ENCODE measurements at places on chromosomes 1 and 21.

DNA sequence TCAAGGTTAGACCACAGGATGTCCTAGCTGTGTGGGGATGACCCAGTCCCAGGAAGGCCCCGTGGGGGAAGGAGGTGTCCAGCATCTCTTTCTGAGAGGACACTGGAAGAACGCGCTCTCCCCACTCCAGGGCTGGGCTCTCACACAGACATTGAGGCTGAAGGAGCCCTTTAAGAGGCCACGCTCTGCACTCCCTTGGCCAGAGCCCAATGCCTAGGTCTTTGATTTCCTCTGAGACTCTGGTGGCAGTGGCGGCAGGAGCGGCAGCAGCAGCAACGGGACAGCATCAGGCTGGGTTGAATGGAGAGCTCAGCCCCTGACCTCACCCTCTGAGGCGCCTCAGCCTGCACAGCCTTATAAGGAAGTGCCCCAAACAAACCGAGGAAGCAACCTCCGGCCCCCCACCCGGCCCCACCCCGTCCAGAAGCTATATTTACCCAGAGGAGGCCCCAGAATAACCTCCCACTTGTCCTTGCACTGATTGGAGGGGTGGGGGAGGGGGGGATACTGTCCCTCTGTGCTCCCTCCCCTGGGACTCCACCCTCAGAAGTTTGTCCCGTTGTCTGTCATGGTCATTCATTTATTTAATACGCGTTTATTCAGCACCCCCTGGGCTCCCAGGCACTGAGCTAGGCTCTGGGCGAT lies 12.3 kb downstream of the NES start:
- DNase-seq: no peak

DNA sequence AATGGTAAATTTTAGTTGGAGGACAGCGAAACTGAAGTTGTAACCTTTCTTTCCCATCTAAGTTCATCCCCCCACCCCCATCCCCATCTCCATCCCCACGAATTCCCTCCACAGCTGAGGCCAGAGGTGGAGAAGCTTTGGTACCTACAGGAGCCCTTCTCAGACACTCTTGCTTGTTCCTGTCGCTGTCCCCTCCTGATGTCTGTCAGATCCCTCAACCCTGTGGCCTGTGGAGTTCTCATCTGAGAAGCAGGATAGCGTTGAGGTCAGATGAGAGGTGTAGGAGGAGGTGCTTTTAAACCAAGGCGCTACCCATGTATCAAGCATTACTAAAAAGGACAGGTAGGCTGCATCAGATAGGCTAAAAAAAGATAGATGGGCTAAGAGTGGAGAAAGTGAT lies 769 bp downstream of the NTPCR start:
- DNase-seq: no peak

GRCh38 chr1:209595599-209596285 lies 12.2 kb downstream of the CAMK1G start:
- no peak for DNase-seq

- DNase-seq: no peak
Measured at GRCh38 chr1:155309423-155310021, 856 bp downstream of the FDPS start.

DNA sequence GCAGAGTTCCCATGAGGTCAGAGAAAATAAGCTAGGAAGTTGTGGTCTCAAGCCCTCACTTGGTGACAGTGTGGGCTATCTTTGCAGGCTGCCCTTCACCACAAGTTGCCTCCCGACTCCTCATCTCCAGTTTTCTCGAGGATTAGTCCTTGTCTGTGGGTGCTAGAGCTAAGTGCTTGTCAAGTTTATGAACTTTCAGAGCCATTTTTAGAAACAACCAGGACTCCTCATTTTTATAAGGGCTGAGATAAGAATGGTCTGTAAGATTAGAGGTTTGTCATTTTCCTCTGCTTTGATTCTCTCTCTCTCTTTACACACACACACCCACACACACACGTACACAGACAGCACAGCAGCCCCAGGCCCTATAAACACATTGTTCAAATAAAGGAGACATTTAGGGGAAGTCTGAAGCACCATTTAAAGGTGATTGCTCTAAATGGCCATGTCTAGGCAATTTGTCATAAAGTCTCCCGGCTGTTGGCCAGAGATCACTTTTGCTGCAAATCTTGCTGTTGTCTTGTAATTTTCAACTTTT lies 127.2 kb downstream of the LACTBL1 start:
- DNase-seq: no peak

DNA sequence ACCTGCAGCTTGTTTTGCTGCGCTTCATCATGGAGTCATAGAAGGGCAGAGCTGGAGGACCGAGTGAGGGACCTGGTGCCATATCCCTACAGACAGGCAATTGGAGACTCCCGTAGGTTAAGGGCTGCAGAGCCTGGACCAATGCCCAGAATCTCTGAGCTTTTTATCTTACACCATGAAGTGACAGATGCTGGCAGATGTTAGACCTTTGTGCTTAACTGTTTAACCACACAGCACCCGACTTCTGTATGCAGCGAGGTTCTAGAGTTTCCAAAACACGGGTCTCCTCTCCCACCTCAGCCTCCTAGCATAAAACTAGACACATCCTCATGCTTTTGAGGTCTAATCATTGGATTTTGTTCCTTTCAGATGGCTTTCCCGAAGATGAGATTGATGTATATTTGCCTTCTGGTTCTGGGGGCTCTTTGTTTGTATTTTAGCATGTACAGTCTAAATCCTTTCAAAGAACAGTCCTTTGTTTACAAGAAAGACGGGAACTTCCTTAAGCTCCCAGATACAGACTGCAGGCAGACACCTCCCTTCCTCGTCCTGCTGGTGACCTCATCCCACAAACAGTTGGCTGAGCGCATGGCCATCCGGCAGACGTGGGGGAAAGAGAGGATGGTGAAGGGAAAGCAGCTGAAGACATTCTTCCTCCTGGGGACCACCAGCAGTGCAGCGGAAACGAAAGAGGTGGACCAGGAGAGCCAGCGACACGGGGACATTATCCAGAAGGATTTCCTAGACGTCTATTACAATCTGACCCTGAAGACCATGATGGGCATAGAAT lies 47.6 kb downstream of the B3GALT5 start:
- DNase-seq: no peak

- no peak for DNase-seq
Measured at GRCh38 chr1:3678361-3679097, 26.2 kb downstream of the TP73 start.

Measured in effector memory CD4-positive, alpha-beta T cell (primary cell).